Activated naive CD4-positive, alpha-beta T cell treated with anti-CD3 and anti-CD28 coated beads for 36 hours (primary cell): ENCODE measurements at places on chromosomes 5 and 9.
A peak's percentile ranks its signal among the peaks of the same experiment; 100 is the strongest.

GRCh38 chr5:53515988-53516387 lies 35.6 kb downstream of the FST start:
- no peak for DNase-seq

DNA sequence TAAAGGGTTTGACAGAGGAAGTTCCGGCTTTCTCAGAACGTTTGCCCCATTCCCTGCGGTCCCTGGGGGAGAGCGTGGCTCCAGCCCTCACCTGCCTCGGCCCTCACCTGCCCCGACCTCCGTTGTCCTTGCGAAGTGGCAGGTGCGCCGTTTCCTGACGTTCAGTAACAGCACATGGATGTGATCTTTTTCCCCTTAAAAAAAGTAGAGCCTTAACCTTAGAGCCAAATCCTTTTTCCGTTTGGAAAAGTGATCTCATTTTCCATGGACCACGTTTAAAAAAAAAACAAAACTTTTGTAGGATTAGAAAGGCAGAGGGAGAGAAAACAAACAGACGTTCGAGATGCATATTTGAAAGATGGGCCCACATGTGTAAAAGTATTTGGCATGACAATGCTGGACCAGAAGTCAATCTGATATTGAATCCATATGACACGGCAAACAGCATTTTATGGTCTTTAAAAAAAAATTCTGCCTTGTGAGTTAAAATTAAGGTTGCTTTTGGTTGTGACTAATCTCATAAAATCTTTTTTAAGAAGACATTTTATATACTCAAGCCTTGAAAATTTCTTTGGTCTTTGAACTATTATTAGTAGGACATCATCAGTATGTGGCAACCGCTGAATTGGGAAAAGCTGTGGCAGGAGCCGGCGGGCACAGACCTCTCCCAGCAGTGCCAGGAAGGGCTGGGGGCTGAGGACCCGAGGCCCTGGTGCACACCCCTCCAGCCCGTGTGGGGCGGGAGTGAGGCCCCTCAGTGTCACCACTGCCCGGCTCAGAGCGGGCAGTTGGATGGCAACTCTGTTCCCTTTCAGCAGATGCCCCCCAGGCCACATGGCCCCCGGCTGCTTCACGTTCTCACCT lies 42.5 kb upstream of the EXOC3 start:
- DNase-seq: no peak

- no peak for DNase-seq
Measured at GRCh38 chr5:124789104-124789605, 42.7 kb upstream of the ZNF608 start.

DNA sequence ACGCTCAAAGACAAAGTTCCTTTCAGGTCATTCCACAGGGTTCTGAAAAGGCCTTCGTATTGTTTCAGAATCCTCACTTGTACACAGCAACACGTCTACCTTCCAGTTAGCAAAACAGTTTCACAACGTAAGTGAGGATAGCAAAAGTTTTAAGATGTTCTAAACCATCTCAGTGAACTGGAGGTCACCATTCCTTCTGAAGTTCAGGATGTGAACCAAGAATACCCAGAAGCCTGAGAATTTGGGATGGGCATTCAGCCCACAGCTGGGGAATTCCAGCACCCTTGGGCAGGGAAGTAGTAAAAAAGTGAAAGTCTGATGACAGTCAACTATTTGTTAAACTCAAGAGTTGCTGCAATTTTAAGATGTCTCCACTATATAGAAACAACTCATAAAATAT lies 224.5 kb downstream of the BNC2 start:
- DNase-seq: no peak

DNA sequence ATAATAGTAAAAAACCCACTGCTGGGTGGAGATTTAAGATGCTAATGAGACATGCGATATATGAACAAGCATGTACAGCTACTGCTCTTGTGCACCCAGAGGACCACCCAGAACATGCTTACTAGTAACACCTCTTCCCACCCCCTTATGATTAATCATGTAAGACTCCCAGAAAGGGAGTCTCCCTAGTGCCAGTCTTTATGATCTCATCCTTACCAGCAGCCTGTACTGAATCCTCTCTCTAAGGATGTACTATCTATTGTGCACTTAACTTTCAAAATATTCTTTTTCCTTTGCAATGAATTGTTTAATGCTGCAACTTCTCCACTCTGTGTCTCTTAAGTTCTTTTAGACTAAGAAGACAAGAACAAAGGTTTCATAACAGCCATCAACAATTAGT lies 9.1 kb upstream of the MAT2B start:
- no peak for DNase-seq

DNA sequence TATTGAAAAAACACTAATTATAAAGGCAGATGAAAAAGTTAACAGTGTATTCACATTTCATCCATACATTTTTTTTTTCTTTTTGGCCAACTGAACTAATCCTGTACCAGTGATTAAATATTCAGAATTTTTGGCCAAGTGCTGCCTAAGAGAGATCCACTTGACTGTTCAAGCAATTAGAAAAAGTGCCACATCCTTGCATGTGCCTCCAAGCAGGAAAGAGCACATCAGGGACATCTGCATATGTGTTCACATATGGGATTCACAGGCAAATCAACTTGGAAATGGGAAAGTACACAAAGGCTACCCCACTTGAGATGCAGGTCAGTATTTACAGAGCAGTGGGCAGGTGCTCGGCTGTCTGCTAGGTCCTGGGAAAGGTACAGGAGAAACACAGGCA lies 163.3 kb upstream of the LHFPL2 start:
- no peak for DNase-seq

DNA sequence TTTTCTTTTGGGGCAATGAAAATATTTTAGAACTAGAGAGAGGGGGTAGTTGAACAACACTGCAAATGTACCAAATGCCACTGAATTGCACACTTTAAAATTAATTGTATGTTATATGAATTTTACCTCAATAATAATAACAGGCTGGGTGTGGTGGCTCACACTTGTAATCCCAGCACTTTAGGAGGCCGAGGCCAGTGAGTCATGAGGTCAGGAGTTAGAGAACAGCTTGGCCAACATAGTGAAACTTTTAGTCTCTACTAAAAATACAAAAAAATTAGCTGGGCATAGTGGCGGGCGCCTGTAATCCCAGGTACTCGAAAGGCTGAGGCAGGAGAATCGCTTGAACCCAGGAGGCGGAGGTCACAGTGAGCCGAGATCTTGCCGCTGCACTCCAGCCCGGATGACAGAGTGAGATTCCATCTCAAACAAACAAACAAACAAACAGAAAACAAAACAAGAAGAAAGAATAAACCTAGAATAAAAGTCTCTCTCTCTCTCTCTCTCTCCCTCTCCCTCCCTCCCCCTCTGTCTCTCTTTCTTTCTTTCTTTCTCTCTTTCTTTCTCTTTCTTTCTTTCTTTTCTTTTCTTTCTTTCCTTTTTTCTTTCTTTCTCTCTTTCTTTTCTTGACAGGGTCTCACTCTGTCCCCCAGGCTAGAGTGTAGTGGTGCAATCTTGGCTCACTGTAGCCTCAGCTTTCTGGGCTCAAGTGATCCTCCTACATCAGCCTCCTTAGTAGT lies 91.1 kb downstream of the BASP1 start:
- DNase-seq: no peak

- DNase-seq: no peak
Measured at GRCh38 chr9:110029429-110029955, 178.5 kb downstream of the C9orf152 start.

GRCh38 chr5:133847886-133848285 lies 120.5 kb downstream of the C5orf15 start:
- no peak for DNase-seq

DNA sequence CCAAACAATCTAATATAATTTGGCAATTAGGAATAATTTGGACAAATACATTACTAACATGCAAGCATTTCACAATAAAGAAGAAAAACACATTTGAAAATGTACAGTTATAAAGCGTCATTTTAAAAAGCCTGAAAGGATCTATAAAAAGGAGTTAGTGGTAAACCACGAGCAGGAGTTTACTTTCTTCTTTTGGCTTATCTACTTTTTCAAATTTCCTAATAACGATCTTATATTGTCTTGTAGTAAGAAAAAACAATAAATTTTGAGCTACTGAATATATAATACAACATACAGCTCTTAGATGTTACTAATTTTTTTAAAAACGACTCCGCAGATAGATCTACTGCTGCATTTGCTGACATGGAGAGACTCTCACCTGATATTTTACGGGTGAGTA lies 79.9 kb downstream of the SMIM23 start:
- no peak for DNase-seq

GRCh38 chr5:157290981-157291711 lies 25.2 kb downstream of the CYFIP2 start:
- peak; percentile 71 for DNase-seq

GRCh38 chr5:14928661-14929060 lies 57.1 kb upstream of the ANKH start:
- no peak for DNase-seq
